ENCODE measurements at places on chromosomes 2 and 18.
A peak's percentile ranks its signal among the peaks of the same experiment; 100 is the strongest.

DNA sequence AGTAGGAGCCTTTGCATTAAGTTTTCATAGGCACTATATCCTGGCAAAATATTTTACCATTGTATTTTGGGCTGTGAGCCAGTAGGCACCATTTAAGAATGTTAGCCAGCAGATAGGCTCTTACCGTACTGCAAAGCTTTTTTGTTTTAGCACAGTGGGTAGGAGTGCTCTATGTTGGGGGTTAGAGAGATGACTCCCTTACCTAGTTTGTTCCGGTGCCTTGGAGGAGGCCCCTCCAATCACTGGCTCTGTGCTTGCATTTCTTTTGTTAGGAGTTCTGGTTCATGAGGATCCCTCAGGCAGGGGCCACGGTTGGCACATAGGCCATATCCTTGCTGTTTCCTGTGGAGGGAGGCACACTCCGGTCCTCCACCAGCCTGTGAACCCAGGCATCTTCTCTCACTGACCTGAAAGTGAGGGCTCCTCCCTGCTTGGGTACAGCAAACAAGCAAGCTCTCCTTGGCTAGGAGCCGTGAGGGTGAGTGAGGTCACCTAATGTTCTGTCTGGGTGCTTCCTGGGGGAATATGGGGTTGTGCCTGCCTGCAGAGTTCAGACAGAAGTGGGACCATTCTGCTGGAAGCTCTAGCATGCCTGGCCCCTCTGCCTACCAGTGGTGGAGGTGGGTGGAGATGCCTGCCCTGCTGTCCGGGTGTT lies 29.8 kb downstream of the LTBP1 start:
- DNase-seq: no peak

GRCh38 chr2:120754067-120754960 lies 18.6 kb downstream of the GLI2 start:
- DNase-seq: no peak

GRCh38 chr2:168632709-168633121 lies 169.7 kb upstream of the NOSTRIN start:
- DNase-seq: no peak

DNA sequence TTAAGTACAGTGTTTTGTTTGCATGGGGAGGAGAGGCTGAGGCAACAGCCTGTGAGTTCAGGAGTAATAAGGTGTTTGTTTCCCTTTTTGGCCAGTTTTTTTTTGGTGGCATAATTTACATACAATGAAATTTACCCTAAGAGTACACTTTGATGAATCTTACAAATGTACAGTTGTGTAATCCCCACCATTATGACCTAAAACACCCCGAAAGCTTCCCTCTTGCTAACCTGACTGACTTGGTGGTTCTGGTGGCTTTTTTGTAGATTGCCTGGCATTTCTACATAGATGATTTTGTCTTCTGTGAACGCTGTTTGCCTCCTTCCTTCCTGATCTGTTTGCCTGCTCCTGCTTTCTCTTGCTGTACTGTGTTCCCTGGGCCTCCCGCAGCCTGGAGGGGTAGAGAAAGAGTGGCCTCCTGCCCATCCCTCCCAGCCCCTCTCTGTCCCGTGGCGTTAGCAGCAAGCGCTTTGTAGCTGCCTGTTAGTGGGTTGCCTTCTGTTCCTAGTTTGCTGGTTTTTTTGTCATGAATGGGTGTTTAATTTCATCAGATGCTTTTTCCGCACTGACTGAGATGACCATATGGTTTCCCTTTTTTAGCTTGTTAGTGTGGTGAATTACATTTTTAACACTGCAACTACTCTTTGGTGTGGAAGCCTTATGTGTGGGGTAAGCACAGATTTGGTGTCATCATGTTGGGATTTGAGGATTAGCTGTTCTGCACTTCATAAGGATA lies 32.1 kb downstream of the ASAP2 start:
- DNase-seq: no peak

- no peak for DNase-seq
Observed at GRCh38 chr2:46213906-46214305, 83.3 kb upstream of the EPAS1 start.

DNA sequence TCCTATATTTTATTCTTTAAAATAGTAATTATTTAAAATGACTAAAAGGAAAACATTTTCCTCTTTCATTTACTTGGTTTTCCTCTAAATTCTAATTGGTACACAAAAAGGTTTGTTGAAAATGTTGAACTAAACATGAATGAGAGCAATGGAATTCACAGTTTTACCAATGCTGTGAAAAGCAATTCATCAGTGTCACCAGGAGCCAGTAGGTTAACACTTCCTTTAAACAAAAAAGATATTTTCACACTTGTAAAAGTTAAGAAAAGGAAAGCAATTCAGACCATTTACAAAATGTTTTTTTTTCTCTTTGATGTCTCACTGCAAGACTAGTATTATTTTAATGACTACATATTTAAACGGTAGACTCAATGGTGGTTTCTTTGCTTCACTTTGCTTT lies 341.6 kb downstream of the RIT2 start:
- DNase-seq: no peak

DNA sequence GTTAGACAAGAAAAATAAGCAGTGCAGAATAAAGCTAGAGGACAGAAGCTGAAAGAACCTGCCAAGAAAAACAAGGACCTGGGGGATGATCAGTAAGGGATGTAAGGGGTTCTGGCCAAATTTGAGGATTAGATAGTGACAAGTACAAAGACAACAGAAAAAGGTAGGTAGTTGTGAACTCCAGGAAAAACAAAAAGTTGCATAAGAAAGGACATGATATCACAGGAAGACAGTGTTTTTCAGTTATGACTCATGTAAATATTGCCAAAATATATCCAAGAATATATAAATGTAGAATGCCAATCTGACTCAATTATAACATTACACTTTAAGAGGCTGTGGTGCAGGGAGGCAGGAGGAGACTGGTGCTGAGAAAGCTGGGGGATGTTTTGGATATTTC lies 209.8 kb upstream of the SH3BP4 start:
- no peak for DNase-seq

DNA sequence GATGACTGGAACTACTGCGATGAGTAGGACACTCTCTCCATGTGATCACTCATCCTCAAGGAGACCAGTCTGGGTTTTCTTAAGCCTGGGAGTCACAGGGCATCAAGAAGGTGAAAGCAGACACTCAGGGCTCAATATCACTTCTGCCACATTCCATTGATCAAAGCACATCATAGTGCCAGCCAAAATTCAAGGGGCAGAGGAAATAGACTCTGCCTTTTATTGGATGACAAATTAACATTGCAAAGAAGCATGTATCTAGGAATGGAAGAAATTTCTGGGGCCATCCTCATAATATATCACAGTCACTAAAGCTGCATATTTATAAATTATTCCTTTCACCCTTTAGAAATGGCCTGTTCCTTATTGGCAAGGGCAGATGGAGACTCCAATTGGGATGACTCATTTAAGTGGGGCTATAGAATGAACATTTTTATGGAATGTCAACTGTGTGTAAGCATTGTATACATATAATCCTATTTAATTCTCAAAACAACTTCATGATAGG lies 114.8 kb upstream of the CDC42EP3 start:
- no peak for DNase-seq

DNA sequence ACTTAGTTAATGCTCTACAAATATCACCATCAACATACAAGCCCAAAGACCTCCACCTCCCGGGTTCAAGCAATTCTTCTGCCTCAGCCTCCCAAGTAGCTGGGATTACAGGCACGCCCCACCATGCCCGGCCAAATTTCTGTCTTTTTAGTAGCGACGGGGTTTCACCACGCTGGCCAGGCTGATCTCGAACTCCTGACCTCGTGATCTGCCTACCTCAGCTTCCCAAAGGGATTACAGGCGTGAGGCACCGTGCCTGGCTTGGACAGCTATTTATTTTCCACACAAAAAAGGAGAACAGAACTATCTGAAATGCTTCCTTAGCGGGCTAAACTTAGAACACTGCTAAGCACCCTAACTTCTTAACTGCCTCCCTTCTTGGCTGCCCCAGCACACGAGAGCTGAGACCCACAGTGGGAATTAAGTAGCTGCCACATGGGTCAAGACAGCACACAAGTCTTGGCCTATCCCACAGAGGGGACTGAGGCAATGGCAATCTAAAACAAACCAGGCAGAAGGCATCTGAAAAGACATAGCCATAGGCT lies 24.8 kb downstream of the CYTIP start:
- no peak for DNase-seq

DNA sequence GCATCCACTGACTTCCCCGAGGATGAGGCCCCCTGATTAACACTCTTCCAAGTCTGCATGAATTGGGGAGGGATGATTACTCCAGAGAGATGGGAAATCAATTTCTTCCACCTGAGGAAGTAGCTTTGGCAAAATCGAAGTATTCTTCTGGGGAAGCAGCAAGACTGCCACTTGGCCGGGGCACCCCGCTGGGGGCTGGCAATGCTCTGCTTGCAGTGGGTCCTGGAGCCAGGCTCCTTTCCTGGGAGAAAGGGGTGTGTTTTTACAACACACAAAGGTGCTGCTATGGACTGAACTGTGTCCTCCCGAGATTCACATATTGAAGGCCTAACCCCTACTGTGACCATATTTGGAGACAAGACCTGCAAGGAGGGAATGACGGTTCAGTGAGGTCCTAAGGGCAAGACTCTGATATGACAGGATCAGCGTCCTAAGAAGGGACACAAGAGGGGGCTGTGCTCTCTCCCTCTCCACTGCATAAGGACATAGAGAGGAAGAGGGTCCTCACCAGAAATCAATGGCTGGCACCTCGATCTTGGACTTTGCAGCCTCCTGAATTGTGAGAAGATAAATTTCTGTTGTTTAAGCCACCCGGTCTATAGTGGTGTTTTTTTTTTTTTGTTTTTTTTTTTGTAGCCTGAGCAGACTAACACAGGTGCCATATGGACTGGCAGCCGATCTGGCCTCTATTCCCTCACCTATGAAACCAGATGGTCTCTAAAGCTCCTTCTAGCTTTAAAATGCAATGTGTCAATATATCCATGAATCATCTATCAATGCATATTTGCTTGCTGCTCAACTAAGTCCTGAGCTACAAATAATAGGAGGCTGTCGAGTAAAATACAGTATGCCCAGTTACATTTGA lies 3.6 kb upstream of the SMARCAL1 start:
- no peak for DNase-seq

DNA sequence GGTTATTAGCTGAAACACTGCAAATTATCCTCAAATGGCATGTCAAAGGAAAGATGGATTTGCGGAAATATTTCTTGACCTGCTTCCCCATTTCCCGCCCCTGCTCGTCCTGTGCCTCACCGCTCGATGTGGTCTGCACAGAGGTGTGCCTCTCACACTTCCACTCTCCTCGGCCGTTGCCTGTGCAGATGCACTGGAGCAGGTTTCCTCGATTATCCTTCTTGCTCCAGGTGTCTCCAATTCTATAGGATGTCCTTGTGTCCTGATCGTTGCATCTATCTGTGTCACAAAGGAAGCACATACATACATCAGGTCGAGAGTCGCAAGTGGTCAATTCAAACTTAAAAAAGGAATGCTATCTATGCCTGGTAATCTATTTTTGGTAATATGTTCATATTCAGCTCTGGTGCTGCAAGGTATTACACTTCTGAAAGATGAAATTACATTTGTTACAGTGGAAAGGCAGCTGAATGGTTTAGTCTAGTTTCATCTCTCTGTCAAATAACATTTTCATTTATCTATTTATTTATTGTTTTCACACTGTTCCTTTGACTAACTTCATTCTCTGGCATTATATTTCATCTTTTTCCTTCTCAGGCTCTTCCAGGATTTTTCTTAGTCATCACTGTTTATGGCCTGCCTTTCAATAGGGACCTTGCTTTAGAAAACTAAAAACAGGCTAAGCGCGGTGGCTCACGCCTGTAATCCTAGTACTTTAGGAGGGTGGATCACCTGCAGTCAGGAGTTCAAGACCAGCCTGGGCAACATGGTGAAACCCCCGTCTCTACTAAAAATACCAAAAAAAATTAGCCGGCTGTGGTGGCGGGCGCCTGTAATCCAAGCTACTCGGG lies 7.6 kb downstream of the FN1 start:
- DNase-seq: no peak

GRCh38 chr2:37849911-37850310 lies 75.2 kb upstream of the RMDN2 start:
- DNase-seq: no peak

- DNase-seq: no peak
Observed at GRCh38 chr2:74911061-74911460, 47.4 kb upstream of the POLE4 start.

- peak; percentile 29 for DNase-seq
Observed at GRCh38 chr2:80403081-80403480, 98.5 kb upstream of the LRRTM1 start.

DNA sequence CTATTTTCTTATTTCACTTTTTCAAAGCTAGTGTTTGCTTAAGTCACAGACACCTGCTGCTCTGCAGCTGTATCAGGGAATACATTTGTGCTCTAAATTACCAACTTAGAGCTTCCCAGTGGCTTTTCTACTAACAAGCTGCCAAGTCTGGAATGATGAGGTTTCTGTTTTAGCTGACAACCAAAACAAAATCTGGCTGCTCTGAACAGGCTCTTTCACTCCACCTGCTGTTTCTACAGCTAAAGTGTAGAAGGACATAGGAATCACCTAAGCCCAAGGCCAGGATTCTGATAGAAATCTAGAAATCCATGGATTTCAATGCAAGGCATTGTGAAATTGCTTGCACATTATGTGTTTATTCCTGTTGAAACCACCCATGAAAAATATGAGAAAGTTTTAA lies 201.2 kb downstream of the SUCLG1 start:
- peak; percentile 46 for DNase-seq

DNA sequence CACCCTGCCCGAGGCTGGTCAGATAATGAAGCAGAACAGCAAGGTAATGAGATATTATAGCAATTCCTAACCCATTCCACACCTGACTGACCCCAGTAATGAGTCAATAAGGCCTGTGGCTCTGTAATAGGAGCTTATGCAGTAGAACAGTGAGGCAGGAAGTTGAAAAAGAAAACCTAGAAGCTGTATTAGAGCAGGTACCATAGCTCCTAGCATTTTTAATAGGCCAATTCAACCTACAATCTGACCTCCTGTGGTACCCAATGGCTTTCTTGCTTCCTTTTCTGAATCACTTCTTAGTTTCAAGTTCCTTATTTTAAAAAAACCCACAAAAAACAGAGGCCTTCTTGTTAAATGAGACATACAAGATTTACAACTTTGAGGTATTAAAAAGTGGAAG lies 43.6 kb upstream of the MAP2 start:
- no peak for DNase-seq

- no peak for DNase-seq
Observed at GRCh38 chr2:79004680-79005079, 20.8 kb upstream of the REG3G start.

GRCh38 chr18:31217038-31217849 lies 54.6 kb upstream of the DSC1 start:
- DNase-seq: peak; percentile 42

GRCh38 chr2:56741601-56742102 lies 557.9 kb downstream of the CCDC85A start:
- no peak for DNase-seq

DNA sequence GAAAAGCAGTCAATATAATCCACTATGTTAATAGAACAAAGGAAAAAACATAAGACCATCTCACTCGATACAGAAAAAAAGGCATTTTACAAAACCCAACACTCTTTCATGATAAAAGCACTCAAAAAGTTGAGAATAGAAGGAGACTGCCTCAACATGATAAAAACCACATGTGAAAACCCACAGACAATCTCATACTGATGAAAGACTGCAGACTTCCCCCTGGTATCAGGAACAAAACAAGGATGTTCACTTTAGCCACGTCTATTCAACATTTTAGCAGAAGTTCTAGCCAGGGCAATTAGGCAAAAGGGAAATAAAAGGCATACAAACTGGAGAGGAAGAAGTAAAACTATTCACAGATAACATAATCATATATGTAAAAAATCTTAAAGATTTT lies 285.9 kb downstream of the EIPR1 start:
- no peak for DNase-seq

Measured in NCI-H345 (cell line).